ENCODE measurements at places on chromosomes 16 and 17.

GRCh38 chr17:47305302-47305923 lies 18.3 kb upstream of the EFCAB13 start:
- DNase-seq, result no peak

GRCh38 chr17:37160944-37161343 lies 212.2 kb downstream of the AATF start:
- no peak for DNase-seq

DNA sequence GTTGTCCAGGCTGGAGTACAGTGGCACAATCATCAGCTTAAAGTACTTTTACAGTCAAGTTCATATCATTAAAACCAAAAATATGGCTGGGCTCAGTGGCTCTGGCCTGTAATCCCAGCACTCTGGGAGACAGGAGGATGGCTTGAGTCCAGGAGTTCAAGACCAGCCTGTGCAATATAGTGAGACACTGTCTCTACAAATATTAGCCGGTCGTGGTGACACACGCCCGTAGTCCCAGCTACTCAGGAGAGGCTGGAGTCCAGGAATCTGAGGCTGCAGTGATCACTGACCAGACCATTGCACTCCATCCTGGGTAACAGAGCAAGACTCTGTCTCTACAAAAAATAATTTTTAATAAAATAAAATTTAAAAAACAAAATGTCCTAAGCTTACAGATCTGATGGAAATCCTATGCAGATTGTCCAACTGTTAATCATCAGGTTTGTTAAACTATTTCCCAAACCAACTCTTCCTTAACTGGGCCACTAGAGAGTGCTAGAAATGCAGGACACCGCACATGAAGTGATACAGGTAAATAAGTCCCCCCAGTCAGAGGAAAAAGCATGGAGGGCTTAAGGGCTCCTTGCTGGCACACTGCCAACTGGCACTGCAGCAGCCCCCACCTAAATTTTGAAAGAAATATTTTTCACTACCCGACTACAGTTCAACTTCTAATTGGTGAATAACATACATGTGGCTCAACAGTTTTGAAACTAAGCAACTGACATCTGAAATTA lies 2.8 kb downstream of the USP22 start:
- peak; percentile 33 for DNase-seq

DNA sequence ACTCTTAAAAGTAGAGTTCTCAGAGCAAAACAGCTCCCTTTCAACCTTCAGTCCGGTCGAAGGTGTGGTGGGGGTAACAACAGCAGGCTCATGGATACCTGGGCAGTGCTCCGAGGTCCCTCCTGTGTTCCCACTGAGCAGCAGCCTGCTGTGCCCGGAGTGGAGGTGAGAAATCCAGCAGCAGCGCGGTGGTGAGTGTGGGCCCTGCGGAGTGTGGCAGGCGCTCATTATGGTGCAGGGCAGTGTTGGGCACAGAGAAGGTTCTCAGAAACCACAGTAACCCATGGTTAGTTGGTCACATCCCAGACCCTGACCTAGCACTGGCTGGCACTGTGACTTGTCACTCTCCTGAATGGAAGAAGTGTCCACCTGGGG lies 5.0 kb upstream of the P4HB start:
- DNase-seq, result no peak

GRCh38 chr17:64778240-64779097 lies 116.4 kb upstream of the SMURF2 start:
- DNase-seq, result no peak

DNA sequence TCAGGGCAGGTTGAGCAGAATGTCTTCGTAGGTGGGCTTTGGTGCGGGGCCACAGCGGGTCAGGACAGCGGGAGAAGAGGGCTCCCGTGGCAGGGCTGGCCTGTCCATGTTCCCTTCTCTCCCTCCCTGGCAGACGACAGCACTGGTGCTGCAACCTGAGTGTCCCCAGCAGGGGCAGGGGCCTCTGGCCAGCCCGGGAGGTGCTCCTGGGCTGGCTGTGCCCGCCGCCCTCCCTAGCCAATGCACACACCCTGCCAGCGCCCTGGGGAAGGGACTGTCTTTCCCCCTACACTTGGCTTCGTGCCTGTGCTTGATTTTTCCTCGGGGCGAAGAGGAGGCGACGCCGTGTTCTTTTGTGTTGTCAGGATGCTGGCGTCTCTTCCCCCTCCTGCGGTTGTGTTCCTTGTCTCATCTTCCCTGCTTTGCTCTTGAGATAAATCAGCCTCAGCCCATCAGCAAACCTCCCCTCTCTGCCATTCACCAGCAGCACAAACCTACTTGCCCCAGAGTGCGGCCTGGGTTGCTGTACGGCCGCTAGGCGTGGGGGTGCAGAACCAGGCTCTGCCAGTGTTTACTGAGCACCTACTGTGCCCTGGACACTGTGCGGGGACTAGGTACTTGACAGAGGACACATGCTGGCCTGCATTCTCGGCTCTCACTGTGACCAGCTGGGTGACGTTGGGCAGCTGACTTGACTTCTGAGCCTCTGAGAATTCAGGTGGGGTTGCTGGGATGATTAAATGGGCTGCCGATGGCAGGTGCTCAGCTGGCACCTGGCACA lies 237.3 kb upstream of the CIBAR2 start:
- DNase-seq, result no peak

GRCh38 chr17:46847204-46848191 lies 3.9 kb upstream of the WNT9B start:
- DNase-seq, result no peak

GRCh38 chr17:33520426-33521330 lies 227.6 kb upstream of the ASIC2 start:
- DNase-seq, result peak; percentile 23

- no peak for DNase-seq
Measured at GRCh38 chr16:74778646-74779045, 4.0 kb upstream of the FA2H start.
